ENCODE measurements at places on chromosomes 3 and 15.

DNA sequence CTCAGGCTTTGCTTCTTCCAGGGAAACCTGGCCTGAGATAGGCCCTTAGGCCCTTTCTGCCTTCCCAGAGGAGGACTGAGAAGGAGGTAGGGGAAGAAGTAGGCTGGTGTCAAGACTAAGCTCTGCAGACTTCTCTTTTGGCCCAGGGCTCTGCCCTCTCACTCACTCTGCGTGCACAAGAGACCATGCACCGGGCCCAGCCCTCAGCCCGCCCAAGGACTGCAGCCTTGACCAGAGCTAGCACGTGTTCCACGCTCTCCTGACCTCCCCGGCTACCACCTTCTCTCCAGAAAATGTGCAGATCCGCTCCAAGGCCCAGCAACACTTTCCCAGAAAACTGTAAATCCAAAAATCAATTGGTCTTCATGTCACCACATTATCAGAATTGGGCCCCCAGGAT lies 59.8 kb downstream of the SEMA5B start:
- no peak for DNase-seq

DNA sequence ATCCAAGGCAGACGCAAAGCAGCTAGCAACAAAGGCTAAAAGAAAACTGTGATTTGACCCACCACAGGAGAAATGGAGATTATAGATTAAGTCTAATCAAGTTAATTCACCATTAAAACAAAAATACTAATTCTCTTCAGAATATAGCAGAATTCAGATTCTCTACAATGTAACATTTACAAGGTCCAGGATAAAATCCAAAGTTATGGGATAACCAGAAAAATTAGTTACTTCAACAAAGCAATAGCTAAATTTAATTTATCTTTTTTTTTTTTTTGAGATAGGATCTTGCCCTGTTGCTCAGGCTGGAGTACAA lies 284.6 kb upstream of the MANF start:
- DNase-seq: no peak

- DNase-seq: no peak
Measured at GRCh38 chr15:70597056-70597603, 166.2 kb downstream of the UACA start.

DNA sequence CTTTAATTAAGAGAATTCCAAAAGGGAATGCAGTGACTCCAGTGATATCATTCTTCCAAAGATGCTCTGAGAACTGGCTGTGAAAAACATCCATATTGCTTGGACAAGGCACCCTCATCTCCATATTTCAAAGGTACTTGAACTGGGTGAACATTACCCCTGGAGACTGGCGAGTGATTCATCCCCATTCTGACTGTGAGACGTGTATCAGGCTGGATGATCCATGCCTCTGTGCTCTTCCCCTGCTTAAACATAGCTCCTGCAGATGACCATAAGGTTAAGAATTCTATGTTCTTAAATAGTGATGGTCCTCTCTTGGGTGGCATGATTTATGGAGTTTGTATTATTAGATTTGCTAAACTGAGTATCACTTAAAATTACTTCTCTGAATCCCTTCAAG lies 137.8 kb downstream of the GABRB3 start:
- no peak for DNase-seq

DNA sequence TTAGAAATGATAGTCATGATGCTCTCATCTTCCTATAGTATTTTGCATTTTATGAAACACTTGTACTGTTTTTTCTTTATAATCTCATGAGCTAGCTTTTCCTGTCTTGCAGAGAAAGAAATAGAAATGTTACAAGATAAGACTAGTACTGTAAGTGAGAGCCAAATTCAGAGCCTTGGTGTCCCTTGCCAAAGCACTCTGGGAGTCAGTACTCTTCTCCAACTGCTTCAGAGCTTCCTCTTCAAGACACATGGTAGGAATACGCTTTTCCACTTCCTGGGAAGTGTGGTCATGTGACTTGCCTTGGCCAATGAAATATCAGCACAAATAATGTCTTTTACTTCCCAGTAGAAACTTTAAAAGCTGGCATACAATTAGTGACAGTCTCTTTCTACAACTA lies 112.4 kb downstream of the SEMA6D start:
- no peak for DNase-seq

DNA sequence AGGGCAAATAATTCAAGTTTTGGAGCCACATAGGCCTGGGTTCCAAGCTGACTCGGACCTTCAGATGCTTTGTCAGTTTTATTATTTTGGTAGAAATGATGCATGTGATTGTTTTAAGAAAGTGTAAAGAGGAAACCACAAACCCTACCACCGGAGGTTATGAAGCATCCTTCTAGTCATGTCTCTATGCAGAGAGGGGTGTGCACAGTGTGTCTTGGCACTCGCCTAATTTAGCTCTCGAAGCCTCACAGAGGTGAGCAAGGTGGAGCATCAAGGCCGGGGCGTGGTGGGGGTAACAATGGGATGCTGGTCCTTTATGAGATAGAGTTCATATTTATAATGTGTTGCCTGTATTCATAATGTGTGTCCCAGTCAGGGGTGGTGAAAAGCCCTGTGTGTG lies 63.7 kb upstream of the SMAD6 start:
- no peak for DNase-seq

DNA sequence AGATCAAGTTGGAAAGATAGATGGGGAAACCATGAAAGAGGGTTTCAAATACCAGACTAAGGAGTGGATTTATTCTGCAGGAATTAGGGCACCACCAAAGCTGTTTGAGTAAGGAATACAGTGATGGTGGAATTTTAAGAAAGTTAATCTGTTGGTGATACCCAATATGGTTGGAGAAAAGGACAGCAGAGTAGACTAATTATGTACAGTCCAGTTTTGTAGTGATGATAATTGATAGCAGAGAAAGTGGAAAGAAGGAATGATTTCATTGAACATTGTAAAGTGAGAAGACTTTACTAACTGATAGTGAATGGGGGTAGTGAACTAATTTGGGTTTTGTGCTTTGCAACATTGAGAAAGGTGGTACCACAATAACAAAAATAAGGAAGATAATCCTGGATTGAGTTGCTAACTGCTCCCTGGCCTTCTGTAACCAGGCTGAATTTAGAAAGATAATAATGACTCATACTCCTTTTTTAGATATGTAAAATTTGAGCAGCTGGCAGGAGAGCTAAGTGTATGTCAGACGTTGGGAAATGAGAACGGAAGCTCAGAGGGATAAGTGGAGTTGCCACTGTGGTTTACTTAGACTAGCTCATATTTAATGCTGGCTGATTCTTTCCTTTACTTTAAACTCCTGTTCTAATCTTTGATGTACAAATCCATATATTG lies 16.9 kb downstream of the TCAIM start:
- no peak for DNase-seq
